ENCODE measurements at places on chromosomes 11 and 22. TPM values are rescaled to one million over a fixed set of nuclear protein-coding genes. Genes with fewer than 3 reads are reported as not detected.

The TRIM49 gene
- not detected for polyA plus RNA-seq

GRCh38 chr11:114399490-114400215, 658 bp downstream of the C11orf71 start:
- peak; percentile 71 for DNase-seq

- no peak for DNase-seq
These were observed 32.9 kb downstream of the ARVCF start for GRCh38 chr22:19983741-19984140.

GRCh38 chr11:46391578-46392420, at the start of gene CHRM4:
Gene CHRM4, minus strand, starts transcription at chr11:46391776. Its CDS starts 5,219 bp downstream, at chr11:46386557.
- no peak for DNase-seq

The MUC5AC gene
- polyA plus RNA-seq: 0.01 TPM

GRCh38 chr22:44698531-44699421, 3.2 kb upstream of the PRR5 start:
- DNase-seq: peak; percentile 80

DNA sequence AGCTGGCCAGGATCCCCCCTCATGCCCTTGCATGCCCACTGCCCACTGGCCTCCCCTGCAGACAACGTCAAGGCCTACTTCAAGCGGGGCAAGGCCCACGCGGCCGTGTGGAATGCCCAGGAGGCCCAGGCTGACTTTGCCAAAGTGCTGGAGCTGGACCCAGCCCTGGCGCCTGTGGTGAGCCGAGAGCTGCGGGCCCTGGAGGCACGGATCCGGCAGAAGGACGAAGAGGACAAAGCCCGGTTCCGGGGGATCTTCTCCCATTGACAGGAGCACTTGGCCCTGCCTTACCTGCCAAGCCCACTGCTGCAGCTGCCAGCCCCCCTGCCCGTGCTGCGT, 7.9 kb downstream of the AIP start:
- DNase-seq: no peak

The NXPE1 gene
- polyA plus RNA-seq: 0.04 TPM

DNA sequence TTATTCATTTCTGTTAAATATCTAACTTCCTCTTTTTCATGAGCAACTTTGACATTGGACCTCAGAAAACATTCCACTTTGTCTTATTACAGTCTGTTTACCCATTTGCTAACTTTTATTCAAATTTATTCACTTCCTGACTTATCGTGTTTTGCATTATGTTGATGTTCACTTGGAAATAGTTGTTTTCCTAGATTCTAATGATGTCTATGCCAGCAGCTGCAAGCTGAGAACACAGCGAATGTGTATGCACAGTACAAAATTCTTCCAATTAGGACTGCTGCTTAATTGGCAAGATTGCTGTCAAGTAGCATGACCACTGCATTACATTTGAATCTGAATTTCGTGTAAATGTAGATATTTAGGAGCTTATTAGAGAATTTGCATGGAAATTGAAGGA, 61.5 kb upstream of the GRIA4 start:
- no peak for DNase-seq

GRCh38 chr11:118620529-118621070, 13.2 kb downstream of the PHLDB1 start:
- no peak for DNase-seq

GRCh38 chr11:111205632-111206385, 39.7 kb upstream of the POU2AF2 start:
- no peak for DNase-seq

DNA sequence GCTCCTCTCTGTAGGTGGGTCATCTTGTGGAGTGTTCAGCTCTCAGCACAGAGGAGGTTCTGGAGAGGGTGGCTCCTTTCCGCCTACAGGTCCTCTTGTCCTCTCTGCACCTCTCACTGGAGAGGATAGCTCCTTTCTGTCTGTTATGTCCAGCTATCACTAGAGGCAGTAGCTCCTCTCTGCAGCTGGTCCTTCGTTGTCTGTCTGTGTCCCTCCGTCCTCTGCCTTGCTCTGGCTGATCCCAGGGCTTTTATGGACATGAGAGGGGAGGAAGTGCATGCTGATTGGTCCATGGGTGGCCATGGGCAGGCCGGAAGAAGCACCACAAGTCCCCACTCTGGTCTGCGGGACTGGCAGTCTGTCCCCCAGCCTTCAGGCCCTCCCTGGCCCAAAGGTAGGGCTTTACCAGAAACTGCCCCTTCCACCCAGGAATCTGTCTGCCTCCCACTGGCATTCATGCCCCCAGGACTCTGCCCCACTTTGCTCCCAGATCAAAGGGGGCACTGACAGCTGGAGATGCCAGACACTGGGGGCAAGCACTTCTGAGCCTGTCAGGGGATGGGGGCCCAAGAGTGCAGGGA, 38.6 kb upstream of the CALCB start:
- no peak for DNase-seq

The PANX2 gene
- polyA plus RNA-seq: 1.3 TPM

DNA sequence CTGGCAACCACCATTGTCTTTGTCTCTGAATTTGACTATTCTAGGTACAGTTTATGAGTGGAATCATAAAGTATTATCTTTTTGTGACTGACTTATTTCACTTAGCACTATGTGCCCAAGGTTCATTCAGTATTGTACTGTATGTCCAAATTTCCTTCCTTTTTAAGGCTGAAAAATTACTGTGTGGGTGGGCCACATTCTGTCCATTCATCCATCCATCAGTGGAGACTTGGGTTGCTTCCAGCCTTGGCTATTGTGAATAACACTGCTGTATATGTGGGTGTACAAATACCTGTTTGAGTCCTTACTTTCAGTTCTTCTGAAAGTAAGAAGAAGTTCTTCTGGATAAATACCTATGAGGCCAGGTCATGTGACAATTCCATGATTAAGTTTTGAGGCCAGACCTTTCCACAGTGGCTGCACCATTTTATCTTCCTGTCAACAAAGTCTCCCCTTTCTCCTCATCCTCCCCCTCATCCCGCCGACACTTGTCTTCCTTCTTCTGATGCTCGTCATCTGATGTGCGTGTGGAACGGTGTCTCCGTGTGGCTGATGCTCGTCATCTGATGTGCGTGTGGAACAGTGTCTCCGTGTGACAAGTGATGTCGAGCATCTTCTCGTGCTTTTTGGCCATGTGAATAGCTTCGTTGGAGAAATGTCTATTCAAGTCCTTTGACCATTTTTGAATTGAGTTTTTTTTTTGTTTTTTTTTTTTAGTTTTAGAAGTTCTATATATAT, 49.5 kb downstream of the SBF1 start:
- no peak for DNase-seq

The GGT5 gene
- polyA plus RNA-seq: 17.7 TPM

The PRG3 gene
- polyA plus RNA-seq: 0.26 TPM

DNA sequence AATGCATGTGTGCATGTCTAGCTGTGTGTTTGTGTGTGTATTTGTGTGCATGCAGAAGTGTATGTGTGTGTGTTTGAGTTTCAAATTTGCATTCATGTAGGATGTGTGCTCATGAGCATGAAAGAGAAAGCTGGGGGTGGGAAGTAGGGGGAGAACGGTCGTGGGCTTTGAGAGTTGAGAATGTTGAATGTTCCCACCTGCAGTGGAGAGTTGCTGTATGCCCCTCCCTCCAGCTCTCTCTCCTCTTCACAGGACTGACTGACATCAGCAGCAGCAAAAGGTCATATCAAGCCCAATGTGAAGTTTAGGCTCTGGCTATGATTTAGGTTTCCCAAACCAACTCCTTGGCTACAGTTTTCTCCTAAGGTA, 63.8 kb upstream of the RRAS2 start:
- DNase-seq: no peak

- DNase-seq: no peak
These were observed 73.3 kb downstream of the PARVB start for GRCh38 chr22:44097263-44098020.

The SLC22A9 gene
- polyA plus RNA-seq: 0.03 TPM

GRCh38 chr11:1299621-1300020, 9.8 kb downstream of the TOLLIP start:
- no peak for DNase-seq

- no peak for DNase-seq
These were observed 1.6 kb upstream of the IRF7 start for GRCh38 chr11:617199-617911.

The SLC15A3 gene
- polyA plus RNA-seq: 22.2 TPM

DNA sequence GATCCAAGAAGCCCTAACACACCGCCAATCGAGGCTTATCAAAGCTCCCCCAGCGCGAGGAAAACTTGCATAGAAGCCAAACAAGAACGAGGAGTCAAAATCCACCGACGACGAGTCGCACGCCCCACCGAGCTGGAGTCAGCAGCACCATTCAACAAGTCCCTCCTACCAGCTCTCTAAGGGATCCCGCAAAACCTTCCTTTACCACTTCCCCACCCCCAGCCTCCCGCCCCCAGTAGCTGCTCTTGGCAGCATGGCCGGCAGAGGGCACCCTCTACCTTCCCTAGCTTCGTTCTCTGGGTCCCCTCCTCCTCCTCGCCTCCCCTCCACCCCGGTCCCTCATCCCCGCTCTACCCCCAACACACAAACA, 1.4 kb downstream of the BDNF start:
- DNase-seq: peak; percentile 81

The RIC8A gene
- 91.5 TPM for polyA plus RNA-seq

GRCh38 chr11:5504403-5504921, 5.3 kb downstream of the UBQLN3 start:
- peak; percentile 1 for DNase-seq

The OR4A16 gene
- polyA plus RNA-seq: not detected

DNA sequence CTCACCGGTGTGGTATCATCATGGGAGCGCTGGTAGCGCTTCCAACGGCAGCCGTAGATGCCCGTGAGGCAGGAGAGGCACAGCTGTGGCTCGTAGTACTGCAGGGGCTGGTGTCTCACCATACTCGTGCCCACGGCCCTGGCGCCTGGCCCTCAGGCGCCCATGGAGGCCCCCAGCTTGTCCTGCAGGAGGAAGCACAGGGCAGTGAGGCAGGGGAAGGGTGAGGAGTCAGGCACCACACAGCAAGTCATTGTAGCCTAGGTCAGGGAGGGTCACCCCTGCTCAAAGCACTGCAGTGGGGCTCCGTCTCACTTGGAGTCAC, 44.6 kb upstream of the KLHL35 start:
- DNase-seq: no peak

DNA sequence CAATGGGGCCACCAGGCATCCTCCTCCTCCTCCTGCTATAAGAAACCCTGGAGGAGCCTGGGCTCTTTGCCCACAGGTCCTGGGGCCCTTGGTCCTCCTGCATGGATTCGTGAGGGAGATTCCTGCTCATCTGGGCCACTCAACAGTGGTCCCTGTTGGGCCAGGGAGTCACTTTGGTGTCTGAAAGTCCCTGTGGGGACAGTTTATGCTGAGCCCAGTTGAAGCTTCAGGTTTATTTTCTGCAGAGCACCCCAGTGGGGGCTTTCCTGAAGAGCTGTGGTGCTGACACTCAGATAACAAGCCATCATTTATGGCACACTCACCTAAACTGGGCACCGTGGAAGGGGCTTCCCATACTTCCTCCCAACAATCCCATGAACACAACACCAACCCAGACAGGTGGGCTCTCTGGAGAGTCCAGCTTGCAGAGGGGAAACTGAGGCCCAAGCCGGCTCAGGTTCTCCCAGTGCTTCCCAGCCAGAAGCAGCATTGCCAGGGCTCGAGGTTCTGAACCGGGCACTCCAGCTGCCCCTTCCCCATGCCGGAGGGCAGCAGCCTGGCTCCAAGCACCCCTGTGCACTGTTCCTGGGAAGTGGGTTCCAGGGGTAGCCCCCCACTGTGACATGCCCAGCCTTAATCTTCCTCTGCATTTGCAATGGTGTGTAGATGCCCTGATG, 91.3 kb downstream of the MYEOV start:
- no peak for DNase-seq

DNA sequence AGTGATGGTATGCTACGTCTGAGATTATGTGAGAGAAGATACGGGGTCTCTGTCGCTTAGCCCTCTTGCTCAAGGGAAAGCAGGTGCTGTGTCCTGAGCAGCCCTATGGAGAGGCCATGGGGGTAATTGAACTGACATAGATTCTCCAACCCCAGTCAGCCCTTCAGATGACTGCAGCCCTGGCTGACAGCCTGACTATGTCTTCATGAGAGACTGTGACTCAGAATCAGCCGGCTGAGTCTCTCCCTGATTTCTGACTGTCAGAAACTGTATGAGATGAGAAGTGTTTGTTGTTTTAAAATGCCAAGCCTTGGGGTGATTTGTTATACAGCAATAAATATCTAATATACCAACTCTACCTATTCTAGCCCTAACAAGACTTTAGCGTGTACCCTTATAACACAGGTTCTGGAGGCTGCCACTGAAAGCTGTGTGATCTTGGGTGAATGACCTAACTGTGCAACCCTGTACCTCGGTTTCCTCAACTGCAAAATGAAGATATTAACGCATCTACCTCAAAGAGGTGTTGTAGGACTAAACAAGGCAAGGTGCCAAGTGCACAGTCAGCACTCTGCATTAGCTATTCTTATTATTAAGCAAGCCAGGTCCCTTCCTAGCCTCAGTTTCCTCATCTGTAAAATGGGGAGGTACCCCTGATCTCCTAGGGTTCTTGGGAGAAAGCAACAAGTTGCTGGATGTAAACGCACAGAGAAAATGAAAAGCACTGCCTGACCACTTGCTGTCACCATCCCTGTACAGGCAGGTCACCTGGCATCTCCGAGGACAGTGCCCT, 24.9 kb downstream of the SLC43A1 start:
- no peak for DNase-seq

GRCh38 chr11:117827521-117828511, 3.3 kb upstream of the FXYD2 start:
- no peak for DNase-seq

The IGSF9B gene
- polyA plus RNA-seq: 9.9 TPM

DNA sequence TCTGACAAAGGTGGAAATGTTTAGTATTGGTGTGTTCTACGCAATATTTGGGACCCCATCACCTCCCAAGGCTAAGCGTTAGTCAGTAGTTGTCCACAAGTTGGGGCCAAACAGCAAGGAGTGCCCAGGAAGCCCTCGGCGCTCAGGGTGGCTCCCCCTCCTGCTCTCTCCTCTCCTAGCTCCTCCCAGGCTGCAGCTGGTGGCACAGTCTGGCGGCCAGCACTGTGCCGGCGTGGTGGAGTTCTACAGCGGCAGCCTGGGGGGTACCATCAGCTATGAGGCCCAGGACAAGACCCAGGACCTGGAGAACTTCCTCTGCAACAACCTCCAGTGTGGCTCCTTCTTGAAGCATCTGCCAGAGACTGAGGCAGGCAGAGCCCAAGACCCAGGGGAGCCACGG, 16.8 kb downstream of the CD5 start:
- no peak for DNase-seq

The GSTT4 gene
- polyA plus RNA-seq: not detected

The SCGB1A1 gene
- not detected for polyA plus RNA-seq

DNA sequence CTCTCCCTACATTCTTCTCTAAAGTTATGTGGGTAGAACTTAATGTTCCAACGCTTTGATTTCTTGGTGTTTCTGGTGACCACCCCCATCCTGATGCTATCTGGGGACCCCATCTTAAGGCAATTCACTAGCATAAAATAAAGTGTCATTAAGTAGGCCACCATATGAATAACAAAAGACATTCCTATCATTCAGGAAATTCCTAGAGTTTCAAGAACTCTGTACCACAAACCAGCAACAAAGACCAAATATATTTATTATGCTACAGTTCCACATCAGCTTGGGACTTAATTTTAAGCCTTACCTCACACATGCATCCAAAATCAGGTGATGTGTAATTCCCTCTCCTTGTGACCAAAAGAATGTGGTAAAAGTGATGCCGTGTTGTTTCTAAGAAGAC, 254.6 kb upstream of the LRRC4C start:
- no peak for DNase-seq

- no peak for DNase-seq
These were observed 54.4 kb upstream of the SYN3 start for GRCh38 chr22:33112580-33112979.

Measured in renal pelvis (tissue), 12 donors.